ENCODE measurements at places on chromosomes 5 and 9.

DNA sequence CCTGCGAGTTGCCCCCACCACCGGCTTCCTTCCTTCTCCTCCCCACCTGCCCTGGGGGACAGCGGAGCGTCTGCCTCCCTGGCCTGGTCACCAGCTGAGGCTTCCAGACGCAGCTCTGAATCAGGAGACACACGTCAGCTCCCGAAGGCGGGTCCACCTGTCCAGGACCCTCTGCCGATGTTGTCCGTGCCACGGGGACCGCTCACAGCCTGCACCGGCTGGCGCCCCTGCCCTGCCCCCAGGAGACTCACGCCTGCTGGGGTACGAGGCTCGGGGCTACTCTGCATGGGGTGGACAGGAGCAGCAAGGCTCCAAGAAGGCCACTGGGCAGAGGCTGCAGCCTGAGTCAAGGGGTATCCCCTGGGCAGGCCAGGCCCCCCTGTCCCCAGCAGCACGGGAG lies 1.9 kb upstream of the CCDC187 start:
- no peak for DNase-seq

DNA sequence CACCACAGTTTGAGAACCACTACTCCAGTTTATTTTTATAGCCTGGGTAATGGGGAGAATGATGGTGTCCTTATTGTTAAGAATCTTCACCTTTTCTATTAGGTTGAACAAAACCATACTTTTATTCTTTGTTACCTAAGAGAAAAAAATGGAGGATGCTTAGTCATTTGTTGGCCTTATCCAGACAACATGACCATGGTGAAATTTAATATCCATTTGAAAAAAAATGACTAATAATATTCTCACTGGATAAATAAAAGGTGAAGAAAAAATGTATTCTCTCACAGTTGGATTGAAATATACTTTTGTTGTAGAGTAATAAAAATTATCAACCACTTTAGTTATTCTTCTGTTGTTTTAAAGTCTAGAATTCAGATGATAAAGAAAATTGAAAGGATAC lies 5.8 kb upstream of the CCNH start:
- no peak for DNase-seq

- DNase-seq = no peak
Measured at GRCh38 chr5:158135682-158136179, 276.8 kb upstream of the CLINT1 start.

DNA sequence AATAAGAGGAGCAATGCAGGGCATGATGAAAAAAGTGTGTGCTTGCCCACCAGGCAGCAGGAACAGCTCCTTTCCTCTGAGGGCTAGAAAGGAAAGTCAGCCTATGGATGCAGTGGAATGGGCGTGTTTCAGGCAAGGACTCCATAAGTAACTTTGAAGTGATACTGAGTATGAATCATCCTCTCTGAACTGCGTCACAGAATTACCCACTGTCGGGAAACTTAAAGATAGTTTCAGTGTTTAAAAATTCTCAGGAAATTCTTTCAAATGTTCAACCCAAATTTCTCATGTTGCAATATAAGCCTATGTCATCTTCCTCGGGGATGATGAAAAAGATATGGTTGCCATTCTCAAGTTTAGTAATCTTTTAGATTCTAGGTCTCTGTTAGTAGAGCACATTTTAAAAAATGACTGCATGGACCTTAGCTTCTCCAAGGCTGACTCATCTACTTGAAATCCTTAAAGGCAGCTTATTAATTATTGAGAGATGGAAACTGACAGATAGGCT lies 27.7 kb downstream of the PTCD2 start:
- no peak for DNase-seq

GRCh38 chr9:131736431-131736830 lies 3.4 kb downstream of the RAPGEF1 start:
- DNase-seq = no peak

DNA sequence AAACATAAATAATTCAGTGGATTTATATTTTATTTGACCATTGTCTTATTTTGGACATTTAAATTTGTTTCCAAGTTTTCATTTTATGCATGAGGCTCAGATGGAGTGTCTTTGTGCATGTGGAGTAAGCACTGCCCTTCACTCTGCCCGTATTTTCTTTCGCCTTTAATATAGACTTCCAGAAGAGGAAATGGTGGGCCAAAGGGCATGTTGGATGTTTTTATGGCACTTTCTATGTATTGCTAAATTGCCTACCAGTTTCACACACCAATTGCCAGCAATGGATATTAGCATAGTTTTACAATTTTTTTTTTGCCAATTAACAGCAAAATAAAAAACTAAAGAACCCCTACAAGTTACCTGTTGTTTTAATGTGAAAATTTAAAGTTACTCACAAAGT lies 38.4 kb downstream of the ZSWIM6 start:
- no peak for DNase-seq

DNA sequence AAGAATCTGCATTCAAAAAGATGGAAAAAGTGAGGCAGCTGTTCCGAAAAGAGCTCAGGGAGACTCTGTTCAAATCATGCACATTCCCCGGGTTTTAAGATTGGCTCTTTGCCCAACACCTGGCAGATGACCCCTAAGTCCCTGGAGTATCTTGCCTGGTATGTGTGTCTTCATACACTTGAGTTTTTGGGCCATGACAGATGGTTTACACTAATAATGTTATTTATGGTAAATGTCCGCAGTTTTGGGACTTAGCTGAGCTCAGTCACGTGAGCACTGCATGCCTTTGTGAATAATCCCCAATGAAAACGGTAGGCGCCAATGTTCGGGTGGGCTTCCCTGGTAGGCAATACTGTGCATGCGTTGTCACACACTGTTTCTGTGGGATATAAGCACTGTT lies 316.1 kb downstream of the PRDM9 start:
- no peak for DNase-seq

- DNase-seq = no peak
Measured at GRCh38 chr5:74468421-74468820, 172.1 kb downstream of the ENC1 start.

DNA sequence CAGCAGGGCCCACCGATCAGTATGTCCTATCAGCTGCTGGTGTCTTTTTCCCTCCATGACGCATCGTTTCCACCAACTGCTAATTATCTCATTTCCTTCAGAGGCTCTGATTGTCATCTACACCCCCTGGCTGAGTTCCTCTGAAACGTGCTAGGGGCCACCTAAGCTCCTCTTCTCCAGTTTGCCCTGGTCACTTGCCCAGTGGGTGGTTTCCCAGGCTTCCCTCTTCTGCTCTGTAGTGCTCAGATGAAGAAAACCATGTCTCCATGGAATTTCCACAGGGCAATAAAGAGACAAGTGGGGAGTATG lies 65.3 kb downstream of the TSTD2 start:
- DNase-seq = no peak

DNA sequence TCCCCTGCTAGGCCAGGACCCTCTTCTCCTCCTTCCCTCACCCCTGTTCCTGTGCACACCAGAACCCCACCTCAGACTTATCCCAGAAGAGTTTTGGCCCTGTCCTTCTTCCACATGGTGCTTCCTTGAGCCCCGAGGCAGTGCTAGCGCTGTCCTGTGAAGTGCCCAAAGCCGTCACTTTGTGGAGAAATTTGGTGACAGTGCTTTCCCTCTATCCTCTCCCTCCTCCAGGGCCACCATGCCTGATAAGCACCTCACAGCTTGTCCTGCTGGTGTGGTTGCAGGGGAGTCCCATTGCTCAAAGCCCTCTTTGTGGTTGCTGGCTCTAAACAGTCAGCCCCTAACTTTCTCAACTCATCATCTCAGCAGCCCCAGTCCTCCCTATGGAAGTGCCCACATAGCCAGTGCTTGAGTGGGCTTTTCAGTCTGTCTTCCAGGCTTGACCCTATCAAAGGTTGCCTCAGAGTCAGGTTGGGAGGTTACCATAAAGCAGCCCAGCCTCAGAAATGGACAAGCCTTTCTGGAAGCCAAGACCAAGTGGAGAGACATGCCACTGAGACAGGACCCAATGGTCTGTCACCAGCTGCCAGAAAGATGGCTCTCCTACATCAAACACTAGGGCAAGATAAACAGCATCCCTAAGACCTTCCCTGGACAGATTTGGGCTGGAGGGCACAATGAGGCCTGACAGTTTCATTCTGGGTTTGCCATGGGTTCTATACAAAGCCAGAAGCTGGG lies 18.0 kb downstream of the IGIP start:
- no peak for DNase-seq

DNA sequence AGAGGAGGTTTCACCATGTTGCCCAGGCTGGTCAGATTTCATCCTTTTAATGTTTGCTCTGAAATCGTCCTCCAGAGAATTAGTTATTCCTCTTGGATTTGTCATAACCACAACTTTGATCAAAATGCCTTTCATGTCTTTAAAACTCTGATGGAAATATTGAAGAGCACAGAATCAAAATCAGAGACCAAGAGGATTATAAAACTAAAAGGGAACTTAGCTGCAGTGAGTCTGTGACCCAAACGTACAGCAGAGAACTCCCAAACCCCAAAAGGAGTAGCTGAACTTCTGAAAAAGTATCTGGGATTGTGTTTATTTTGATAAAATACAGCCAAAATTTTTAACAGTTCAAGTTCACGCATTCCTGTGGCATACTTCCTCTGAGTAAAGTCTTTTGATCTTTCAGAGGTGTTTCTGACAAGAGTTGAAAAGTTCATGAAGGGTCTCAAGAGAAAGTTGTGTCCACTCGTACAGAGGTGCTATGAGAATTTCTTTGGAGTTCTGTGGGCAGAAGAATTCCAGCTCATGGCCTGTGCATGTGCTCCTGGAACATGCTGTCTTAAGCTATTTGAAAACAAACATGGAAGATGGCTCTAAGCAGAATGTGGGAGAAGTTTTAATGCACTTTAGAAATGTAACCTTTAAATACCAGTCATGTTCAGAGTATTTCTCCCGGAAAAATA lies 124.0 kb downstream of the ESM1 start:
- no peak for DNase-seq

- DNase-seq = no peak
Measured at GRCh38 chr5:108730617-108731340, 16.9 kb upstream of the FER start.

Data from NCI-H187 treated with DMSO at 0.1 percent for 48 hours (cell line).